Amniotic stem cell (primary cell): ENCODE measurements at places on chromosomes 12 and 14.

DNA sequence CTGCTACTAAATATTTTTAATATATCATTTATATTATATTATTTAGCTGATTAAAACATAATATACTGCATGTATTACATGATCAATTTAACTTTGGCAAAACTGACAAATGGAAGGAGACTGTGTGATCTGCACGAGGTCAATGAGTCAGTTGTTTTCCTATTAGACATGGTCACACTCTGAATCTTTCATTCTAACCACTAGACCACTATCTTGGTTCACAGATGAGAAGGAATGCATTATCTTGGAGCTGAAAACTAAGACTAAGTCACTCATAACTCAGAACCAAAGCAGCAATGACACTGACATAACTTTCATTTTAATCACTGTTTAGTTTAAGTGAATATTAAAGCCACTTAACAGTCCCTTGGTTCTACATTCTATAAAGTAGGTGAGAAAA, 37.4 kb downstream of the GNPTAB start:
- no peak for DNase-seq

- no peak for DNase-seq
Measured at GRCh38 chr14:75723716-75724115, 62.7 kb downstream of the TTLL5 start.

DNA sequence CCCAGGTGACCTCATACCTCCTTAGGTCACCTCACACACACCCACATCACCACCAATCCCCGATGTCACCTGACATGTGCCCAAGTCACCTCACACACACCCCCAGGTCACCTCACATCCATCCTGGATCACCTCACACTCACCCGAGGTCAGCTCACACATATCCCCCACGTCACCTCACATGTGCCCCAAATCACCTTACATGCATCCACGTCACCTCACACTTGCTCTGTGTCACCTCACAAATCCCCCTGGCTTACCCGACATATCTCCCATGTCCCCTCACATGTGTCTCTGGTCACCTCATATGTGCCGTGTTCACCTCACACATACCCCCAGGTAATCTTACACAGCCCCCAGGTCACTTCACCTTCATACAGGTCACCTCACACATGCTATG, 864.6 kb downstream of the TMEM121 start:
- no peak for DNase-seq

- no peak for DNase-seq
Measured at GRCh38 chr12:68835333-68835908, 27.4 kb downstream of the MDM2 start.

GRCh38 chr14:68232300-68233055, 412.9 kb downstream of the RAD51B start:
- DNase-seq = peak; percentile 97

- no peak for DNase-seq
Measured at GRCh38 chr14:50109342-50109741, 7.0 kb downstream of the VCPKMT start.

- DNase-seq = no peak
Measured at GRCh38 chr12:65853489-65854157, 29.3 kb downstream of the HMGA2 start.

DNA sequence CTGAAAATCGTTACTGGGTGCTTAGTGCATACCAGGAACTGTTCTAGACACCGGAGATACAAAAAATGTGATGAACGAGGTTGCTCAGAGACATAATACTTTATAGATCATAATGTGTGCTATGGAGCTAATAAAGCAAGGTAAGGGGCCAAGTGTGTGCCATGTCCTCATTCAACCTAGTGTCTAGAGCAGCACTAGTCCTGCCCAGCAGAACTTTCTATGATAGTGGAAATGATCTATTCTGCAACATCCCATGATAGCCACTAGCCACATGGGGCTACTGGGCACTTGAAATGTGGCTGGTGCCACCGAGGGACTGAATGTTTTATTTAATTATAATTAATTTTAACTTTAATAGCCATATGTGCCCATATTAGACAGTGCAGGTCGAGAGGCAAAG, 15.6 kb downstream of the NUAK1 start:
- no peak for DNase-seq

DNA sequence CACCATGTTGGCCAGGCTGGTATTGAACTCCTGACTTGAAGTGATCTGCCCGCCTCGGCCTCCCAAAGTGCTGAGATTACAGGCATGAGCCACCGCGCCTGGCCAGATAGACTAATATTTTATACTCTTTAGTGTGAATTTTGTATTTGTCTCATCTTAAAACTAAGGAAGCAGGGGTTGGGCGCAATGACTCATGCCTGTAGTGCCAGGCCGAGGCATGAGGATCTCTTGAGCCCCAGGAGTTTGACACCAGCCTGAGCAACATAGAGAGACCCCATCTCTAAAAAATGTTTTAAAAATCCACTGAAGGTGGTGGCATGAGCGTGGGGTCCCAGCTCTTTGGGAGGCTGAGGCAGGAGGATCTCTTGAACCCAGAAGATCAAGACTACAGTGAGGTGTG, 9.0 kb downstream of the DYNC1H1 start:
- no peak for DNase-seq

- no peak for DNase-seq
Measured at GRCh38 chr12:92110083-92110640, 35.5 kb downstream of the BTG1 start.

DNA sequence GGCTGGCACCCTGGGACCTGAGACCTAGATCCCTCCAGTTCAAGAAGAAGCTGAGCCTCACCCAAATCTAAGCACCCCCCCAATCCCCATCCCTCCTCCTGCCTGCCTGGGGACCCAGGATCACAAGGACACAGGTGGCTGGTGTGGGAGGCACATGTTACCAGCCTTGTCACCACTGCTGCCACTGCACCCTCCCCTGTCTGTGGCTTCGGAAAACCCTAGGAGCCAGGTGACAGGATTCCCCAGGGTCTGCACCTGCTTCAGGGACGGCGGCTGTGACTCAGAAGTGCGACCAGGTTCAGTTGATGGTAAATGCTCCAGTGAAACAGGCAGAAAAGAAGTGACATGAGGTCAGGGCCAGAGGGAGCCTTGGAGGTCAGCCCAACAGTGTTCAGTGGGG, 62.8 kb upstream of the FAM222A start:
- DNase-seq = no peak

DNA sequence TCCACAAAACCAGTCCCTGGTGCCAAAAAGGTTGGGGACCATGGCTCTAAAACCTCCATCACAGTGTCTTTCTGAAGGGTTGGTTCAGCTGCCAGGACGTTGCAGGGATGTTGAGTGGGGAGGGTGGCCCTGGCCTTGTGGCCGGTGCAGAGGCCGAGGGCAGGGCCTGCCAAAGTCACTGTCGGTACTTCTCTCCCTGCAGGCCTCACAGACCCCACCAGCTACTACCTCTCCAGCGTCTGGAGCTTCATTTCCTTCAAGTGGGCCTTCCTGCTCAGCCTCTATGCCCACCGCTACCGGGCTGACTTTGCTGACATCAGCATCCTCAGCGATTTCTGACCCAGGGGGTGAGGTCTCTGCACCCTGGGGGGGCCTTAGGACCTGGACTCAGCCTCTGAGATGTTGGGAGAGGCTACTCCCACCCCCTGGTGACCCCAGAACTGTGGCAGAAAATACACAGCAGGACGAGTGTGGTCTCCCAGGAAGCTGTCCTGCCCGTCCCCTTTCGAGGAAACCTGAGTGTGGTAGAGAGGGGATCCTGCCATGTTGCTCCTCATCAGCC, 7.0 kb downstream of the SLC48A1 start:
- DNase-seq = no peak

- DNase-seq = no peak
Measured at GRCh38 chr12:51869496-51869865, 18.4 kb upstream of the ANKRD33 start.

GRCh38 chr12:130369816-130370215, 32.1 kb downstream of the PIWIL1 start:
- no peak for DNase-seq

DNA sequence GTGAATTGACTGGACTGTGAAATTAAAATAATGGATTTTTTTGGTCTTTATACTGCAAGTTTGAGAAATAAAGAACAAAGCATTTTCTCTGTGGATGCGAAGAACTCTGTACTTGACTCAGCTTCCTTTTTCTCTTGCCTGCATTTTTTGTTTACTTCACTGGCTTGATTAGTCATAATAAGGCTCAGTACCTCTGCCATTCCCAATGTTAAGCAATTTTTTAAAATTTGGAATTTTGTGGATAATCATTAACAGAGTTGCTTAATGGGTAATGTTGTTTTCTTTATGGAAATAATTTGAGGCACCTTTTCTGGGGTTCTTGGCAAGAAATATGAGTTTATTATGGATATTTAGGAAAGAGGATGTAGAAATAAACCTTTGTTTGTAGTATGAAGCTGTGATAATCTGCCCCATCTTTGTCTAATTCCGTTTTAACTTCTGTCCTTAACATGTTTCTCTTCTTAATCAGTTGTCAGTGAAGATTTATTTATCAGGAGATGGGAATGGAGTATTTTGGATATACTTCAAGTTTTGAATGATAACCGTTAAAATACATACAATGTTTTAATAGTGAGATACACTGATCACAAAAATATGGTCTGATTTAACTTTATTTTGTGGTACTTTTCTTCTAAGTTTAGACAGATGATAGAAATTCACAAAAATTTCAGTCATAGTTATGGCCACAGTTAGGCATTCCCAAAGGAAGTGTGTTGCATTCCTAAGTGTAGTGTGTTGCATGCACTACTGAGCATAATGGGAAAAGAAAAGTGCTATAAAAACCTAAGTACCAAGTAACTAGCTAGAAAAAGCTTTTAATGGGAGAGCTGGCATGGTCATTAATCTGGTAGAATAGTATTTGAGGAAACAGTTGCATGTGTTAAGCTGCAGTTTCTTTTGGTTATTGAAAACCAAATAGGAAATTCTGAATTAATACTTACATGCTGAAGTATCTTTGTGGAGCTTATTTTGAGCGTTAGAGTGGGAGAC, 27.7 kb downstream of the WNK1 start:
- DNase-seq = no peak

DNA sequence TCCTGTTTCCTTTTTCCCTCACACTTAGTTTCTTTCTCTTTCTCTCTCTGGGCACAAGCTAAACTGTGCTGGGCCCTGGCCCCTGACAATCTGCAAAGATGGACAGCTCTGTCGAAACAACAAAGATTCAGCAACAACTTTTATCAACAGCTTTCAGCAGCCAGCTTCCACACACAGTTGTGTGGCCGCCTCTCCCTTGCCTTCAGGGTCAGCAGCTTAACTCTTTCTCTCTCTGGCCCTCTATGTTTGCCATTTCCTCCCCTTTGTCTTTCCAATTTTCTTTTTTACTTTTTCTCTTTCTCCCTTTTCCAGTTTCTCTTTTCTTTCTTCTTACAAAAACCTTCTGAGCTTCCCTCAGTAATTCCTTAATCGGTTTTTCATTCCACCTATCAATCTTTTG, 43.3 kb downstream of the IQSEC3 start:
- DNase-seq = no peak

- no peak for DNase-seq
Measured at GRCh38 chr12:98758331-98758730, 113.2 kb downstream of the APAF1 start.

DNA sequence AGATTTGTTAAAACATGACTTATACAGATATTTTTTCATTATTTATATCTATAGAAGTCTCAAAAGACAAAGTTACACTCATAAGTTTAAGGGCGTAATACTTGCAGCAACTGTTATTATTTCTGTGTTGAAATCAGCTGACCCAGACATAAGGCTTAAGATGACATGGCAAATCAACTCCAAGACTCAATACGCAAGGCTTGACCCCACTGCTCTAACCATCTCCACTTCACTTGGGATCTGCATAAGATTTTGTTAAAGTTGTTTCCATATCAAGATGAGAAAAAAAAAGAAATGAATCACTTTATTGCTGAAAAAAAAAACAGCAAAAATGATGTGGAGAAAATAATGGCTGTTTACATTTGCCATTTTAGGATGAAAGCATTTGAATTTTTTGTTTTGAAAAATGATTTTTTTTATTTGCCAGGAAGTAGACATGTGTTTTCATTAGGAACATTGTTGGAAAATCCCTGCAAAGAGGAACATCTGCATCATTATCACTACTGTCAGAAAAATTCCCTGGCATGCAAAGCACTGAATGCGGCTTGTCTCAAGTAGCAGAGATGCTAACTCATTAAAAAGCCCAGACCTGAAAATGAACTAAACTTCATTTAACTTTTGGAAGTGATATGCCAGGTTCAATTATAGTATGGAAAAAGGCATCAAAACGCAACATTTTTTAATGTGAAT, 73.5 kb downstream of the LIN7A start:
- DNase-seq = no peak

DNA sequence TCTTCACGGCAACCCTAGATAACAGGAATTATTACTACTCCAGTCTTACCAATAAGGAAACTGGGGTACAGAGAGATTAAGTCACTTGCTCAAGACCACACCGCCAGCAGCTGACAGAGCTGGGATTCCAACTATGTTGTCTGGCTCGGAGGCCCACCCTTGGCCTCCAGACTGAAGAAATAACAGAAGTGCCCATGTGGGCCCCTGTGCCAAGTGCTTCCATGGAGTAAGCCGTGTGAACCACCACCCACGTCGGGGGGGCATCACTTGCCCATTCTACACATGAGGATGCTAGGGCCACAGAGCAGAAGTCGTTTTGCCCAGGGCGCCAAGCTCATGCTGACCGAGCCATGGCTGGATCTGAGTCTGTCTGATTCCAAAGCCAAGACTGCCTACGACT, 926 bp upstream of the CMKLR1 start:
- DNase-seq = no peak

DNA sequence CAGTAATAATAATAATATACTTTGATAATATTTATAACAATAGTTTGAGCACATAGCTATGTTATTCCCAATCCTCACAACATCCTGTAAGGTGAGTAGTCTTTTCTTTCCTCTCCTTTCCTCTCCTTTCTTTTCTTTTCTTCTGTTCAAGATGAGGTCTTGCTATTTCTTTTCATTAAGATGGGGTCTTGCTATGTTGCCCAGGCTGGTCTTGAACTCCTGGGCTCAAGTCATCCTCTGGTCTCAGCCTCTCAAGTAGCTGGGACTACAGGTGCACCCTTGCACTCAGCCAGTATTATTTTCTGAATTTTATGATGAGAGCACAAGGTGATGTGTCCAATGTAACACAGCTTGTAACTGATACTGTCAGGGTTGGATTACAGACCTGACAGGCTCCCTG, 134.6 kb downstream of the OTOGL start:
- DNase-seq = no peak
